Activated effector memory CD4-positive, alpha-beta T cell treated with anti-CD3 and anti-CD28 coated beads, Interleukin-2, amount 50 U/mL, for 16 hours (primary cell): ENCODE measurements at places on chromosomes 12 and 14.

GRCh38 chr12:89729946-89730459 is 21.4 kb upstream of the ATP2B1 start:
- no peak for DNase-seq

GRCh38 chr14:90548455-90548854 is 151.6 kb downstream of the CALM1 start:
- DNase-seq, result no peak

- no peak for DNase-seq
Observed at GRCh38 chr12:101875162-101875561, 2.2 kb upstream of the DRAM1 start.

DNA sequence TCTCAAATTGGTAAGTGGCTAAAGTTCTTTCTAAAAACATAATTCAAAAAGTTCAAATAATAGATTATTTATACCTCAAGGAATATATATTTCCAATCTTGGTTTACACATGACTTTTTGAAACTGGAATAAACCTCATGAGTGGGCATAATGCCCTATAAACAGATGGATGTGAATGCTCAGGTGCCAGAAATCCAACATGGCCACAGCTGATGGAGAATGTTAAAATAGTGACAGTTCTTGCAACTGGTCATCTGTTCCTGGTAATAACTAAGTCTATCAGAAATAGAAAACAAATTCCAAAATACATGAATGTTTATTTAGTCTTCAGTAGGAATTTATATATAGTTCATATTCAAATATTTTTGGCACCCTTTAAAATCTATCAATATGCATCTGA is 21.6 kb upstream of the CNOT2 start:
- no peak for DNase-seq

DNA sequence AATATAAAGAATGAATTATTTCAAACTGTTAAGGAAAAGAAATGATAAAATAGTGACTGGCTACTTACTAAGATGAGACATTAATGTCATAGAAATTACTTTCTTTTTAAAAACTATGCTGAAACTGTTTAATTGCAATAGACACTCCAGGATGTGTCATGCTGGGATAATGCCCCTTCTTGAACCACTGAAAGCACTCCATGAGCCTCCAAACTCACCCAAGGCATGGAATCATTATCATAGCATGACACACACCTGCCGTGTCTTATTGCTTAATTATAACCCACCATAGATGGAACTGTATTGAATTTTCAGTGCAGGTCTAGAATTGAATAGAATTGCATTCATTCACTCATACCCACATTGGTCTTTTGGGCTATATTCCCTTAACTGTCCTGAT is 4.3 kb downstream of the MBIP start:
- DNase-seq, result no peak

- no peak for DNase-seq
Observed at GRCh38 chr14:89303456-89304435, 113.3 kb downstream of the FOXN3 start.

DNA sequence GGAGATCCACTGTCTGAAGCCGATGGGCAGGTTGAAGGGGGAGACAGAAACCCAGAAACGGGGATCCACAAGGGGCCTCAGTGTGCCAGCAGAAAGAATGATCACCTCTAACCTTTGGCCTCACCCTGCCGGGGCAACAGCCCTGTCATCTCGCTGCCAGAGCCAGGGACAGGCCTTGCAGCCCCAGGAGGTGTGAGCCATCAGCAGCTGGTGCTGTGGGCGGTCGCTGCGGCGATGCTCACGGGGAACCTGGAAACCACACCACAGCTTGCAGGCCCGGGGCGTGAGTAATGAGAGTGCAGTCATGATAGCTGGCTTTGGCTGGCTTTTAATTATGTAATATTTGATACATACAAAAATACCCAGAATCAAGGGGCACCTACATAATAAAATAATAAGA is 4.7 kb upstream of the TTC7B start:
- peak; percentile 91 for DNase-seq

DNA sequence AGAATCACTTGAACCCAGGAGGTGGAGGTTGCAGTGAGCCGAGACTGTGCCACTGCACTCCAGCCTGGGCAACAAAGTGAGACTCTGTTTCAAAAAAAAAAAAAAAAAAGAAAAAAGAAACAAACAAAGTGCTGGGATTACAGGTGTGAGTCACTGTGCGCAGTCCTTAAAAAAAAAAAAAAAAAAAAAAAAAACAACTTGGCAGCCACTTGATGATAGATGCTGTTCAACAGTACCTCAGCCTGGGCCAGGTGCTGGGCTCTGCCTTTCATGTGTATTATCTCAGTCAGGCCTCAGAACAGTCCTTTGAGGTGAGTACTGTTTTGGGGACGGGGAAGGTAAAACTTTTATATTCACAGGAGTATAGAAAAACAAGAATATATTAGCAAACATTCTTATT is 9.6 kb downstream of the ACADS start:
- no peak for DNase-seq

DNA sequence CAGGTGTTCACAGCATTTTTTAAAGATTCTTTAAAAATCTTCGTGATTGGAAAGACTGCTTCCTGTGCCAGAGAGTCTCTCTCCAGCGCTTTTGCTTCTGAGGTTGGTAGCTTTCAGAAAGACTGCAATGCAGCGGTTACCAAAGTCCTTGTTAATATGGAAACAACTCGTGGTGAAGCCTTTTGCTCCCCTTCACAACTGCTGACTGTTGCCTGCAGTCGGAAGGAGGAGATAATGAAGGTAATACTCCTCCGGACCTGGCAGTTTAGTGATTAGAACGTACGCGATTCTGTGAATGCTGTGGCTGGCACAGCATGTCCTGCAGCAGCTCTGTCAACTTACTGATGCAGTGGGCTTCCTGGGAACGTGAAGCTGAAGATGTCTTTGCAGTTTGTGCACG is 50.9 kb downstream of the TRAF3 start:
- peak; percentile 41 for DNase-seq

DNA sequence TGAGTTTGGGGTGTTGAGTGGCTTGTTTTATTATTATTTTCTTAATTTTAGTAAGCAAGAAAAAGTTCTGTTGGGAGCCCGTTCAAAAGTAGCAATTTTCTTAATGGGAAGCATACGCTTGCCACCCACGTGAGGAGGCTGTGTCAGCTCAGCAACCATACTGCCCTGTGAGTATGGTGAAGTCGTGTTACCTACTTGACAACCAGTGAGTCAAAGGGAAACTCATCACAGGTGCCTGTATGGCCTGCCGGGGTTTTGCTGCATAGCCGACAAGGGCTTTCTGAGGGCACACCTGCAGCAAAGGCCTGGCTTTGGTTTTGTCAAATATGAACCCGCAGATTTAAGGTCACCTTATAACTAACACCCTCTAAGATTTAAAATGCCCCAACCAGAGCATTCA is 31.1 kb downstream of the PITPNM2 start:
- peak; percentile 76 for DNase-seq

DNA sequence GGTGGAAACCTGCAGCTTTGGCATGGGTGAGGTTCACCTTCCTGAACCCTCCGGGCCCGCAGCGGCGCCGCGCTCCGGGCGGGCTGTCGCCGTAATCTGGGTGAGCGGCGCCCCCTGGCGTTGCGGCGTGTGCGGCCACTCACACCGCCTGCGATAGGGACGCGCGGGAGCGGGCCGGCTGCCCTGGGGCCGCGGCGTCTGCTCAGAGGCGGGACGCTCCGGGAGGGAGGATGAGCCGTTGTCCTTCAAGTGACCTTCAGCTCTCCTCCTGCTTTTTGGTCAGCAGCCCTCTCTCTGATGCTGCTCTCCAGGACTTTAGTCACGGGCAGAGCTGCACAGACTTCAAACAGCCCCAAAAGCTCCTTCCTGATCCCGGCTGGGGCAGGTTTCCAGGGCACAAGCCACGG is 211.7 kb upstream of the FKBP4 start:
- peak; percentile 74 for DNase-seq

DNA sequence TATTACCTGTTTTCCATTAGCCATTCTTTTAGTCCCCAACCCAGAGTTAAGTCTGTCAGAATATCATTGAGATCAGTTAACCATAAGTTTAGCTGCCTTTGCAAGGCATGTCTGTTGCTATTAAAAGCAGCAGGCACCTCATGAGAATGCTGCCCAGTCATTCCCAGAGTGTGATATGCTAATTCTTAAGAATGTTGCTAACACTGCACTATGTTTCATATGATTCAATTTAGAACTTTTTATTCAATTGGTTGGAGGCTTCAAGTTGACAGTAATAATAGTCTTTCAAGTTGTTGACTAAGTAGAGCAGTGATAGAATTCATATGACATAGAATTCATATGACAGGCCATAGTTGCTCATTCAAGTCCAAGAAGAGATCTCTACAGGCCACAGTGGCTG is 292.3 kb downstream of the FUT8 start:
- no peak for DNase-seq

DNA sequence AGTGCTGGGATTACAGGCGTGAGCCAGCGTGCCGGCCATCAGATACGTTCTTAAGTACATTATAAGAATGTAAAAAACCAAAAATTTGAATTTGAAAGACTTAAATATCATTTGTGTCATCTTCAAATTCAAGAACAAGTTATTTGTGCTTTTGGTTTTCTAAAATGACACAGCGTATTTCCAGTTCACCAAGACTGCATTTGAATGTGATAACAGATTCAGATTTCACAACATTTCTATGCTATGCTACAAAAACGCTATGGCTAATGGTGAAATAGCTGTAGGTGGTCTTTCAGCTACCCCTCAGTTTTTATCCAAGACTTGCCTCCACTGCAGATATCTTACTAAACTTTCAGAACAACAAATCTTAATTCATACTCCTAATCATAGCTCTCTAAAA is 46.7 kb downstream of the APPL2 start:
- no peak for DNase-seq

GRCh38 chr14:74551431-74552371 is 58.1 kb downstream of the ISCA2 start:
- no peak for DNase-seq

GRCh38 chr14:102731101-102731870 is 46.0 kb upstream of the TRAF3 start:
- no peak for DNase-seq

DNA sequence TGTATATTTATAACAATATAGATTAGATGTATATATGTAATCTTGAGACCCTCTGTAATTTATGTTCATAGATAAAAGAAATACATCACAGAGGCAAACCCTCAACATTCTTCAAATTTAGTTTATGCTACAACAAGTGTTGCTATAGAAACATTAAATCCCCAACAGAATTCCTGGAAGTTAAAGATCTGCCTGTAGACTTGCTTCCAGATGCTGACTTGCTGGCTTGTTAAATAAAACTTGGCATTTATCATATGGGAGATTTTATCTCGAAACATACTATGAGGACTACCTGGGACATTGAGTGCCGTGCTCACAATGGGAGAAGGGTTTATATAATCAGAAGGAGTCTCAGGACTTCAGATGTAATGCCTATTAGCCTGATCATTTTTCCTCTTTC is 136.3 kb upstream of the PLXNC1 start:
- no peak for DNase-seq

DNA sequence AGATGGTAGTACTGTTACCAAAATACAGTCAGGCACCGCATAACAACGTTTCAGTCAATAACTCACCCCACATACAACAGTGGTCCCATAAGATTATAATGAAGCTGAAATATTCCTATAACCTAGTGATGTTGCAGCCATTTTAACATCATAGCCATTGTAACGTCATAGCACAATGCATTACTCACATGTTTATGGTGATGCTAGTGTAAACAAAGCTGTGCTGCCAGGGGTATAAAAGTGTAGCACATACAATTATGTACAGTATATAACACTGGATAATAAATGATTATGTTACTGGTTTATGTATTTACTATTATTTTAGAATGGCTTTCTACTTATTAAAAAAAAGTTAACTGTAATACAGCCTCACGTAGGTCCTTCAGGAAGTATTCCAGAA is 37.0 kb downstream of the GPR137C start:
- no peak for DNase-seq

DNA sequence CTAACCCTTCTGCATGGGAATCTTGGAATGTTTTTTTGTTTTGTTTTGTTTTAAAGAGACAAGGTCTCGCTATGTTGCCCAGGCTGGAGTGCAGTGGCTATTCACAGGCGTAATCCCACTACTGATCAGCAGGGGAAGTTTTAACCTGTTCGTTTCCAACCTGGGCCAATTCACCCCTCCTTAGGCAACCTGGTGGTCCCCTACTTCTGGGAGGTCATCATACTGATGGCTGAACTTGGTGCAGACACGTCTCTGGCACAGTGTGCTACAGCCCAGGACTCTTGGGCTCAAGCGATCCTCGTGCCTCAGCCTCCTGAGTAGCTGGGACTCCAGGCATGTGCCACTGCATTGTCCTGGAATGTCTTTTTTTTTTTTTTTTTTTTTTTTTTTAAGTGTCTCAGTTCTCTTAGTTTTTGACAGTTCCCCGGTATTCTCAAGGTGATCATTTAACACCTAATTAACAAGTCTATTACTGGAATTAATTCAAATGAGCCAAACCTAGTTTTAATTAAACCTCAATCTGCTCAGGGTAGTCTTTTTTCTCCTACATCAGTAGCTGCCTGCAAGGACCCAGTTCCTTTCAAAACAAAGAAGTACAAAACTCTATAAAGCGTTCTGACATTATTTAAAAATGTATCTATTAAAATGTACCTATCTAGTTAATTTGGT is 49.0 kb upstream of the ISM2 start:
- DNase-seq, result no peak

DNA sequence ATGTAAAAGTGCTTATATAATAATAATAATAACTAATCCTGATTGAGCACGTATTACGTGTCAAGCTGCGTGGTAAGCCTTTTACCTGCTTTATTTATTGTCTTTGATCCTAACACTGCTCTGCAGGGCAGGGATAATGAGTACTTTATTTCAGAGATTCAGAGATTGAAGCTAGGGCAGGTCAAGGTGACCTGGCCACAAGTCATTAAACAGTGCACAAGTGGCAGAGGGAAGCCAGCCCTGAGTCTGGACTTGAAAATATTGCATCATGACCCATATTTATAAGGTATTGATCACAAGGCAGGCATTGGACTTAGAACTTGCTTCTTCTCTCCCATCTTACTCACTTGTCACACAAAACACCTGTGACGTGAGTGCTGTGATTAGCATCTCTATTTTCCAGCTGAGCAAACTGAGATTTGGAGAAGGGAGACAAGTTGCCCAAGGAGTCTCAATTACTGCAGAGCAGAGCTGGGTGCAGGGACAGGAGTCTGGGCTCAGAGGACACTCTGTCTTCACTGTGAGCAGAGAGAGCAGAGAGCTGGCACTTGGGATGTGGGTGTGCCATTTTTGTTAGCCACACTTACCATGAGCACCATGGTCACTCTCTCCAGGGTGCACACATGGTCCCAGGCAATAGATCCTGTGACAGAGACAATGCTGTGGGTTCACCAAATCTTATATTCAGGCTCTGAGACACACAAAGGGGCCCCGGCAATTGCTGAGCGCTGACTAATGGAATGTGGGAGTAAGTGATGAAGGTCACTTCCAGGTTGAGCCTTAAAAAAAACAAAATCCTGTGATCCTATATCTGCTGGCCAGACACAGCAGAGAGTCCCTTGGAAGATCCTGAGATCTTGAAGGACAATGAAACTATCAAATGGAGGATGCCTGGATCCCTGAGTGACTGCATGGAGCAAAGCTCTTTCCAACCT is 113.2 kb upstream of the MED13L start:
- DNase-seq, result no peak
